ENCODE measurements at places on chromosomes 2 and 18.

GRCh38 chr2:48855142-48855541 lies 99.6 kb upstream of the LHCGR start:
- DNase-seq: no peak

GRCh38 chr2:162092008-162092390 lies 18.0 kb upstream of the DPP4 start:
- no peak for DNase-seq

DNA sequence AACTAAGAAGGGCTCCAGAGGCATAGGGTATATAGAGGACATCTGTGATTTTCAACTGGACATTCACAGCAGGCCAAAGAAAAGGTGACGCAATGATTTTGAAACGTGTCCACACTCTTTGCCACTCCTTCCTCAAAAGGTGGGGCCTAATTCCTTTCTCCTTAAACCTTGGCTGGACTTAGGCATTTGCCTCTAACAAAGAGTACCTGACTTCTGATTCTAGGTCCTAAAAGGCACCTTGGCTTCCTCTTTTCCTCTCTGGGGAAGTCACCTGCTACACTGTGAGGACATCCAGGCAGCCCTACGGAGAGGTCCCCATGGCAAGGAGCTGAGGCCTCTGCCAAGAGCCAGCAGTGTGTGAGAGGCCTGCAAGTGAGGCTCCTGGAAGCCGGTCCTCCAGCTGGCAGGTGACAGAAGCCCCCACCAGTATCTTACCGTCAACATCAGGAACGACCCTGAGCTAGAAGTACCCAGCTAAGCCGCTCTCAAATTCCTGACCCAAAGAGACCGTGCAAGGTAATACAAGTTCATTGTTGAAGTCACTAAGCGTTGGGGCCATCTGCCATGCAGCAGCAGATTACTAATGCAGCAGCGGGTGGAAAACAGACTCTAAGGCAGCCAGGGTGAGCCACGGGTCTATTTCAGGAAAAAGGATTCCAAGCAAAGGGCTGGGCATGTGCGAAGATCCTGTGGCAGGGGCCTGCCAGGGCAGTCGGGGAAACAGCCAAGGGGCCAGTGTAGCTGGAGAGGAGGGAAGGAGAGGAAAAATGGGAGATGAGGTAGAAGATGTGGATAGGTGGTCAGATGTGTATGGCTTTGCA lies 7.4 kb upstream of the HES6 start:
- DNase-seq: no peak

GRCh38 chr18:63261029-63261428 lies 58.5 kb downstream of the BCL2 start:
- no peak for DNase-seq

Data from activated CD4-positive, alpha-beta T cell treated with anti-CD3 and anti-CD28 coated beads, Interleukin-2, Interleukin-4, amounts not matched to agents 100 ng/mL and 50 ng/mL, durations not matched to agents 16 hours and 8 hours (primary cell).